ENCODE measurements at places on chromosomes 16 and 17.

GRCh38 chr17:13030459-13031300 is 12.9 kb upstream of the ELAC2 start:
- DNase-seq, result no peak

- no peak for DNase-seq
Observed at GRCh38 chr16:62692685-62693084, 656.4 kb upstream of the CDH8 start.

- no peak for DNase-seq
Observed at GRCh38 chr16:23754594-23755483, at the start of gene CHP2. Gene CHP2, plus strand, starts transcription at chr16:23755026. Its CDS starts 24 bp downstream, at chr16:23755050.

- no peak for DNase-seq
Observed at GRCh38 chr17:33520426-33521330, 227.6 kb upstream of the ASIC2 start.

GRCh38 chr16:11546608-11547061 is 40.1 kb downstream of the LITAF start:
- peak; percentile 71 for DNase-seq

DNA sequence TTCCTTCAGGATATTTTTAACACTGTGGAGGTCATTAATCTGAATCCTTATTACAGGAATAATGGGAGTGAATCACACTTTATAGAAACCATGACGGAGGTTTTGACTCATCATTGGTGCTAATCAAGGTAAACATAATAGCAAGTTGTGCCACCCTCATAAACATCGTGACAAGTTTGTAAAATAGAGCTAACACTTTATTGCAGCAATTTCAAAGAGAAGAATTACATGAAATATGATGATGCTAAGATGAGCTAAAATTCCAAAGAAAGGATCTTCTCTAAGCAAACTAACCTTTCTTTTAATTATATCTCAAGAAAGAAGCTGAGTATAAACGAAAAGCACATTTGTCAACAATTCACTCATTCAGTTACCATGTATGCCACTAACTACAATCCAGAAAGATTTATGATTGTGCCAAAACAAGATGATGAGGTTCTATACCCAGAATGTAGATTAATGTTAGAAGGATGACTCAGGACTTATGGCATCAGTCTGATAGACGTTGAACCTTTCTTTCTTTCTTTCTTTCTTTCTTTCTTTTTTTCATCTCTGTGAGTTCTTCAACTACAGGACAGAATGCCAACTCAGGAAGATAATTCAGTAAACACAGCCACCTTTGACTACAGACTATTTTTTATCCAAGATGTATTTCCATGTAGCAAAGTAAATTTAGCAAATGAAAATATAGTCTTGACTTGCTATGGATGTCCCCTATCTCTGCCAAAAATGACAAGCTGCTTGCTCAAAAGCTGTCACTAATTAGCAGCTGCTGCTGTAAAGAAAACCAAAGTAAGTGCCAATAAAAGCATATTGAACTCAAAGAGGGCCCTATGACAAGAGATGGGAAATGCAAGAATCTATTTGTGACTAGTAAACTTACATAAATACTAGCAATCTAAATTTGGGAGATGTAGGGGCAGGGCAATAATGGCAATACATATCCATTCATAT is 23.3 kb downstream of the STAT5B start:
- peak; percentile 60 for DNase-seq

- peak; percentile 98 for DNase-seq
Observed at GRCh38 chr17:19448341-19449268, 37.6 kb downstream of the RNF112 start.

- peak; percentile 92 for DNase-seq
Observed at GRCh38 chr17:17935321-17936271, 36.6 kb downstream of the TOM1L2 start.

DNA sequence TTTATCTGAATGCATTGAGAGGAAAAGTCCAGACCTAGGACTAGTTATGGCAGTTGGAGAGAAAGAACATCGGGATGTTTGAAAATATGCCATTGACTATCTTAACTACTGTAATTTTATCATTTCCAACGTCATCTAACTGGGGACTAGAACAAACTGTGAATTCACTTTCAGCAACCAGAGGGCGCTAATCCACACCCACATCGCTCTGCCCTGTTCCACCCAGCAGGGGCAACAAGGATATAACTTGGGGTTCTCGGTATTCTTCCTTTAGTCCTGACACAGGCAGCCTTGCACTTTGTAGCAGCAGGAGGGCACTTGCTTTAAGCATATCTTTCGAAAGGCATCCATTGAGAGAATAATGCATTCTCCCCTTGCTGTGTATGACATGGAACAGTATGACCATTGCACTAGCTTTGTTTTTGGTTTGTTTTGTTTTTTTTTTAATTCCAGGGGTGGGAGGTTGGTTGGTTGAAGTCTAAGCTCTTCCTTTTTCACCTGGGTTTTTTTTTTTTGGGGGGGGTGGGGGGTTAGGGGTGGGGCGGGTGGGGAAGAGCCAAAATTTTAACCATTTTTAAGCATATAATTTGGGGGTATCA is 31.5 kb downstream of the SIAH1 start:
- DNase-seq, result peak; percentile 55

DNA sequence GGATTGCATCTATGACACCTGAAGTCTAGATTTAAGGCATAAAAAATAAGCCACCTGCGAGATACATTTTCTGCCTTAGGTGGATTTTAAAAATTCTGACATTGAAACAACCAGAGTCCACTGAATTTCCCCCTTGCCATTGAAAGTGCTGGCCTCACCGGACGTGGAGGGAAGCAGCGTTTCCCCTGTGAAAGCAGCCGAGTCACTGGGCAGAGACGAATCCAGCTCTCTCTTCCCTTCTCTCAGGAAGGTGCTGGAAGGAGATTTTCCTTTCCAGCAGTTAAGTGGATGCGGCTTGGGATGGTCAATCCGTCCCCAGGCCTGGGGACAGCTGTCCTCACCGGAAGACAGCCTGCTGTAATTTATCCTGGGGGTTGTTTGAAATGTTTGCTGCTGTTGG is 270.9 kb upstream of the FOXF1 start:
- DNase-seq, result no peak

GRCh38 chr17:74680941-74681340 is 31.8 kb downstream of the CD300LF start:
- no peak for DNase-seq

- DNase-seq, result no peak
Observed at GRCh38 chr16:22681554-22682291, 132.2 kb upstream of the HS3ST2 start.

- DNase-seq, result peak; percentile 64
Observed at GRCh38 chr16:57590654-57591085, 37.8 kb upstream of the ADGRG1 start.

- peak; percentile 82 for DNase-seq
Observed at GRCh38 chr17:33284022-33284421, 9.1 kb downstream of the ASIC2 start.

GRCh38 chr17:81350320-81350890 is 44.9 kb upstream of the BAHCC1 start:
- DNase-seq, result no peak

DNA sequence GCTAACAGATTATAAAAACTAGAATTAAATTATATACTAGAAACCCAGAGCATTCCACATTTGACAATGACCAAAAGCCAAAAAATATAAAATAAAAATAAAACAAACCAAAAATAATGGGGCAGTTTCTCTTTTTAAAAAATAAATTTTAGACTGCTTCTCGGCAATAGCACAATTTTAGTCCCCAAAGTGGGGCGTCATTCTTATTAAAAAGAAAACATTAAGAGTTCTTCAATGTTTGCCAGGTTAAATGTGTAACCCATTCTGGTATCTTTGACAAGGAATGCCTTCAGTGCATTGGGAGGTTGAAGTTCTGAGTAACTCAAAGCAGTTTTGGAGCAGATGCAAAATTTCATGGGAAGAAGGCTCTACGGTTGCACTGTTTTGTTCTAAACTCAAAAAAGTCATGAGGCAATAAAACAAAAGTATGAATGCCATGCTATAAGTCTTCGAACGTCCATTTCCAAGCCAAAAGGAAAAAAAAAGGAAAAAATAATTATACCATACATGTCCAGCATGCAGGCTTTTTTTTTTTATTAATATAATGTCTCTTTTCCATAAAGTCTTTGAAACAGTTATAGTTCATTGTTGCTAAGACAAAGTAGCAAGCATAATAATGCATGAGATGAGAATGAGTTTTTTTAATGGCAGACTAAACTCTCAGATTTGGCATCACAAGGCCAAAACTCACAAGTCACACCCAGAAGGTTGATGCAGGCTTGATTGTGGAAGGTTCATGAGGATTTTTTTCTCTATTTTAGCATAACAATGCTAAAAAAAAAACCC is 3.1 kb downstream of the MAF start:
- no peak for DNase-seq

DNA sequence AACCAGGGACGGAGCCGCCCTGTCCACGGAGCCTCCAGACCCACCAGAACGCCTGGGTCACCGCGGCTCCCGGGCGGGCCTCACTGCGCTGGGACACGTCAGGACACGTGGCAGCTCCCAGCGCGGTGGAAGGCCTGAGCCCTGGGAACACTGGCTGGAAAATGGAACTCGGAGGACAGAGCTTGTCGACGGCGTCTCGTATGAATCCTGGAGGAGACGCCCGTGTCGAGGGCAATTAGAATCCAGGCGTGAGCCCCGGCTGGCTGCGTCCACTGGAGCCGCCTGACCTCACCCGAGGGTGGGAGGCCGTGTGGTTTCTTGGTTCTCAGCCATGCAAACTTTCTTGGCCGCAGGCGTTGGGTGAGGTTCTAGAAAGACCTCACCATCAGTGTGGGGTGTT is 173.9 kb downstream of the LAT start:
- no peak for DNase-seq

DNA sequence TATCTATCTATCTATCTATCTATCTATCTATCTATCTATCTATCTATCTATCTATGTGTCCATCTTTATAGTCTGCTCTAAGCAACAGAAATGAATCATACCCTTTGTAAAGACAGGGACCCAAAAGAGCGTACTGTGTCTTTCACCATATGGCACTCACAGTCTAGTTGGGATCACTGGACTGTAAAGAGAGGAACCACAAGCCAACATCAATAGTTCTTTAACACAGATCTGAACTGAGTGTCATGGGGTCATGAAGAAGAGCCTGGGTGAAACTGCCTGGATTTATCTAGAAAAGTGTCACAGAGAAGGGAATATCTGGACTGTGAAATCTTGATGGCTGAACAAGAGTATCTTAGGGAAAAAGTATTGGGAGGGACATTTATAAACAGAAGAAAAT is 619.1 kb upstream of the SOX9 start:
- no peak for DNase-seq

- DNase-seq, result no peak
Observed at GRCh38 chr17:27290916-27291598, 2.9 kb upstream of the WSB1 start.

DNA sequence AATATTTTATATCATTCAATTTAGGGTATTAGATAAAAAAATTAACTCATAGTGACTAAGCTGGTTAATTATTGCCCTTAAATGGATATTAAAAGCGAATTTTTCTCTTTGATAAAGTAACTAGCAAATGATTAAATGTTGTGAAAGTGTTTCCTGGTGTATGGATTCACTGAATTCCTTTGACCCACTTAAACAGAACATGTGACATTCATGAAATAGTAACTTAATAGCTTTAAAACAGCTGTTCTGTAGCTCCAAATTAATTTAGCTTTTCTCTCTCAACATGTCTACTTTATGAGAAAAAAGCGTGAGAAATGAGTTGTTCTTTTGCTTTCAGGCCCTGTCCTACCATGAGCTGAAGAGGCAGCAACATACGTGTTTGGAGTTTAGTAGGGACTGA is 36.4 kb upstream of the APPBP2 start:
- DNase-seq, result no peak

- peak; percentile 11 for DNase-seq
Observed at GRCh38 chr16:14132696-14133048, 61.6 kb downstream of the MRTFB start.

DNA sequence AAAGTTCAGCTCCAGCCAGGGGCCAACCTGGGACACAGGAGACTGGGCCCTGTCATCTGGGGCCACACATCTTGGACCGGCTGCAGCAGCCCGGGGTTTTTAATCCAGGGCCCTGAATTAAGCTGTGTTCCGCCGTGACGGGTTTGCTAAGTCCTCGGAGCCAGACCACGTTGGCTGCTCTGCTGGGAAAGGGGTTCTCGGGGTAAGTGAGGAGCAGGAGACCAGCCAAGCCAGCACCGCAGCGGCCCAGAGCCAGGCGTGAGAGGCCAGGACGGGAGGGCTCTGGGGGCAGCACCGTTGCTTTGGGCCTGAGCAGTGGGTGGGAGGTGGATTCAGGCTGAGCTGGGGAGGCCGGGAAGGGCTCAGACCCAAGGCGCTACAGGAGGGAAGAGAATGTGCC is 31.3 kb upstream of the CBX4 start:
- no peak for DNase-seq

DNA sequence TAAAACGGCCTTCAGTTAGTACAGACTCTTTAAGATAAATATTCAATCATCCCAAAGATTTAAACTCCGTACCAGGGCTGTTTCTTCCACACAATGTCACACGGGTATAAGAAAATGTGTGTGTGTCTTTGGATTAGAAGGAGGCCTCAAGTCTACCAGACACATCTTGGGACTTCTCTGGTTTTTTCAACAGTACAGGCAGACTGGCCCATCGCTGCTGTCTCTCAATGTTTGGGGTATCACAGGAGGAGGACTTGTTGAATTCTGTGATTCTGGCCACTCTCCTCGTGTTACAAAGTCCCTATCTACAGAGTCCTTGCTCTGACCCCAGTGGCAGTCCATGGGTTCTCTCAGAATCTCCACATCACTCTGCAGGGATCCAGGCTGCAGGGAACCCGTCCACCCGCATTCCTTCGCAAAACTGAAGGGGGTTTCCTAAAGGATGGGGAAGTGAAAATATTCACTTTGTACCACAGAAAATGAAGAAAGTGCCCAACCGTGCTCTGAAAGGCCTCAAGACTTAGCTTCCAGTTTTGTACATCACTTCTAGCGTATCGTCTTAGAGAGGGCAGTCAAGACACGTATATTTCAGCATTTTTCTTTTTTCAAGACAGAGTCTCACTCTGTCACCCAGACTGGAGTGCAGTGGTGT is 373.2 kb downstream of the NPIPA8 start:
- no peak for DNase-seq

GRCh38 chr16:87824991-87825841 is 44.1 kb downstream of the SLC7A5 start:
- DNase-seq, result no peak

DNA sequence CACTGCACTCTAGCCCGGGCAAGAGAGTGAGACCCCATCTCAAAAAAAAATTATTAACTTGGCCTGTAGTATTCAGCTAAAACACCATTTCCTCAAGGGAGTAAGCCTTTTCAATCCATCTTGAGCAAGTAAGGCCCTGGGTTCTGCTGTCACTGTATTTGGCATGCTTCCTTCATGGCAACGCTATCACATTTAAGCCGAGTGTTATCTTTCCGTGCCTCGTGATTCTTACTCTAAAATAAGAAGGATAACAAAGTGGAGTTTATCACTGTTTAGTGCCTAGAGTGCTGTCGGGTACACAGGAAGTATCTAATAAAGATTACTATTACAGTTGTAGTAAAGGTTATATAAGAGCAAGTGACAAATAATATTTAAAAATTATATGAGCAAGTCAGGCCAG is 8.8 kb downstream of the VPS53 start:
- no peak for DNase-seq

DNA sequence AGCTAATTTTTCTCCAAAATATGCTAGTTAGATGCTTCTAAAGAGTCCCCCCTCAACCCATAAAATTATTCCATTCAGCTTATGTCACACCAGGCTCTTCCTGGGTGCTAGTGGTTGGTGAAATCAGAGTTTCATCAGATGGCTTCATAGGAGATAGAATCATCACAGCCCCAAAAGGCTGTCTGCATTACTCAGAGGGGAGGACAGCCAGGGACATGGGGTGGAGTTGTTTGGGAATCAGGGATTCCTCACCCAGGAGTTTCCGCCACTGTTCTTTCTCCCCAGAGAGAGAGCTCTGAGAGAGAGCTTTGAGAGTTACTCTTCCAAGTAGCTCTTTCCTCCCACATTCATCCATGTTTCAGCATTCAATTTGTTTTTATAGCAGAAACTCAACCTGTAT is 288 bp upstream of the KRT34 start:
- DNase-seq, result no peak

All from astrocyte (in vitro differentiated cells and primary cell).